ENCODE measurements at places on chromosomes 3 and 15. TPM values are rescaled to one million over a fixed set of nuclear protein-coding genes. Genes with fewer than 3 reads are reported as not detected.

Gene SCN5A
- 0.18 TPM for total RNA-seq

Gene GOLGA8O
- not detected for total RNA-seq

Gene OIP5
- 2.9 TPM for total RNA-seq

Gene VEPH1
- not detected for total RNA-seq

Gene ZPLD1
- total RNA-seq: not detected

Gene KLHL6
- total RNA-seq: not detected

Gene CLEC3B
- total RNA-seq: 7.6 TPM

Gene STRC
- 0.03 TPM for total RNA-seq

Gene GSK3B
- total RNA-seq: 38.9 TPM

Gene LRRC28
- 31.7 TPM for total RNA-seq

Gene GABRR3
- not detected for total RNA-seq

Gene RFT1
- 4.9 TPM for total RNA-seq

Gene EFHB
- total RNA-seq: not detected

Gene GP9
- not detected for total RNA-seq

Gene PLCH1
- total RNA-seq: 0.19 TPM

Gene SERINC4
- not detected for total RNA-seq

Gene PP2D1
- total RNA-seq: not detected

Gene KIF7
- 0.62 TPM for total RNA-seq

Gene NMNAT3
- total RNA-seq: 9.7 TPM

Gene SCN11A
- 0.04 TPM for total RNA-seq

Gene GOLGA6L22
- not detected for total RNA-seq

Gene CKMT1B
- 159 TPM for total RNA-seq

Gene STARD5
- 14.9 TPM for total RNA-seq

Gene ATP8B4
- total RNA-seq: 2.0 TPM

Gene CAMKV
- total RNA-seq: not detected

Gene C3orf49
- total RNA-seq: not detected

Gene EHHADH
- 6.1 TPM for total RNA-seq

Gene CCDC39
- not detected for total RNA-seq

Gene PLSCR2
- not detected for total RNA-seq

Gene MME
- 0.27 TPM for total RNA-seq

Gene RHOV
- total RNA-seq: 139 TPM

Gene TRA2B
- 151 TPM for total RNA-seq

Gene CCDC13
- total RNA-seq: not detected

Gene TICRR
- total RNA-seq: 8.4 TPM

Gene SPINK8
- total RNA-seq: not detected

Gene SI
- not detected for total RNA-seq

Gene SLC12A1
- not detected for total RNA-seq

Gene PLAAT1
- 3.4 TPM for total RNA-seq

Gene IQCF5
- total RNA-seq: not detected

Gene NPAP1
- not detected for total RNA-seq

Gene EIF1B
- 6.7 TPM for total RNA-seq

Gene SPSB4
- total RNA-seq: not detected

Gene SH3BP5
- 33.8 TPM for total RNA-seq

Gene AMIGO3
- not detected for total RNA-seq

Gene CTXN2
- total RNA-seq: not detected

Gene CPNE9
- total RNA-seq: not detected

Gene PRSS50
- not detected for total RNA-seq

Gene USP13
- 1.5 TPM for total RNA-seq

Gene EEF1AKMT4
- 8.1 TPM for total RNA-seq

Gene PLS1
- total RNA-seq: 27.8 TPM

Gene ZNF619
- total RNA-seq: 9.4 TPM
